ENCODE measurements at places on chromosomes 13 and 19.
A peak's percentile ranks its signal among the peaks of the same experiment; 100 is the strongest.

- no peak for DNase-seq
Observed at GRCh38 chr13:105363261-105364190, 1171.9 kb downstream of the EFNB2 start.

DNA sequence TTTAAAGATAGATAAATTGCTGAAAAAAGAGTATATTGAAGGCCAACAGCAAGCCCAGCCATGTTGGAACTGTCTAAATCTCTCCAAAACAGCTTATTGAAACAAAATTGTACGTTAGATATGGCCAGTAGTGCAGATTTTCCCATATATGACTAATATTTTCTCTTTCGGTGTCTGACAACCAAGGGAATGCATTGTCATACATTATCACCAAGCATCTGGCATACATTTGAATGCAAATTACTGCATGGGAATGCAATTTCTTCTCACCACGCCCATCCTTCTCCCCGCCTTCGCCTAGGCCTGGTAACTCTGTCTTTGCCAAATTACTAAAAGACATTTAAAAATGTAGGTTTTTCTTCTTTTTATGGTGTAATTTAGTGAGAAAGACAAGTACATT, 32.5 kb upstream of the IRS2 start:
- DNase-seq: no peak

DNA sequence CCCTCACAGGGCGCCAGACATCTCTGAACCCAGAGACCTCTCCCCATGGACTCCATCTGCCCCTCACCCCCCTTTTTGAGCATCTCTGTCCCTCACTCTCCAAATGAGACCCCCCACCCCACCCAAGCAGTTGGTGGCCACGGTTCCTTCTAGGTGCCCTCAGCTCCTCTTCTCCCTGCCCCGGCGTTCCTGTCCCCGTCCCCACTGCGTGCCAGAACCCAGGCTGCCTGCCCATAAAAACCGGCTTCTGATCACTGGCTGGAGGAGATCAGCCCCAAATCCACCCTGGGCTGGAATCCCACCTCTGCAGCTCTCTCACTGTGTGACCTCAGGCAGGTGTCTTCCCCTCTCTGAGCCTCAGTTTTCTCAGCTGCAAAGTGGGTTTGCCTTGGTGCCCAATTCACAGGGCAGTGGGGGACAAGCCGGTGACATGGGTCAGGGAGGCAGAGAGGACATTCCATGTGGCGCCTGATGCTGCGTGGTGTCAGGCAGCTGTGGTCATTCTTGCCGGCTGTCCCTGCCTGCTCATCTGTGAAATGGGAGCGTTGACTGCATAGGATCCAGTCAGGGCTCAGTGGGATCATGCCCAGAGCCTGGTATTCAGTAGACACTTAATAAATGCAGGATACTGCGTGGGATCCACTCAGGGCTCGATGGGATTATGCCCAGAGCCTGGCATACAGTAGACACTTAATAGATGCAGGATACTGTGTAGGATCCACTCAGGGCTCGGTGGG, 25.5 kb downstream of the SMIM24 start:
- no peak for DNase-seq

DNA sequence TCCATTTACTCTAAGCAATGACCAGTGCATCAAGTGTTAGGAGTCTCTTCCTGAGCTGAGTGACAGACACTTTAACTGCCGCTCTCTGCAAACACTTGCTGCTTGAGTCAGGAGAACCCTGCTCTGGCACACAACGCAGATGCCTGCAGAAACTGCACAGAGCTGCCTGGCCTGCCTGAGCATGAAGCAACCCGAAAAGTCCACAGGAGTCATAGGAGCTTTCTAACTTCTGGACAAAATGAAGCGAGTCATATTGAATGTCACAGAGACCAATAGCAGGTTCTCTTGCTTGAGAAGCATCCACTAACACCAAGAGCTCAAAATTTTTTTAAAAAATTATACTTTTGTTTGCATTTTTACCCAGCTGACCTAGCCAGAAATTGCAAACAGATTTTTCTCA, 232.4 kb downstream of the LHFPL6 start:
- no peak for DNase-seq

DNA sequence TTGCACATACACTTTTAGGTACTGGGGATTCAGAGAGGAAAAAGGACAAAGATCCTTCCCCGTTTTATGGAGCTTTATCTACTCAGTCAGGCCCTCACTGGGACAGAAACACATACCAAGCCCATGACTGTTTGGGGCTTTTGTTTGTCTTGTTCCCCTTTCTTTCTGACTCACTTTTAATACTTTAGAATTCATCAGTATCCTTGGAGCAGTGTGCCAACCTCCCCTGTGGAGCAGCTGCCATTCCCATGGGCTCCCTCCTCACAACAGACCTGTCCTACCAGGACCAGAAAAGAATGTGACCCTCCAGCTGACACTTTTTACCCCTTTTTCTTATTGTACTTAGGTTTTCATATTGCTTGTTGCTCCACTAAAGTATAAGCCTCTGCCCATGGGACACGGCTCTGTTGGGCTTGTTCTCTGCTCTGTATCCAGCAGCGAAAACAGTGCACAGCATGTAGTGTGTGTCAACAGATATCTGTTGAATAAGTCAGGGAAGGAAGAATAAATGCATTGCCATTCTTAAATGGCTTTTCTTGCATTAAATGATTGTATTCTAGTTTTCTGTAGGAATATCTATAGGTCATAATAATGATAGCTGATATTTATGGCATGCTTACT, 431.1 kb downstream of the EFNB2 start:
- no peak for DNase-seq

DNA sequence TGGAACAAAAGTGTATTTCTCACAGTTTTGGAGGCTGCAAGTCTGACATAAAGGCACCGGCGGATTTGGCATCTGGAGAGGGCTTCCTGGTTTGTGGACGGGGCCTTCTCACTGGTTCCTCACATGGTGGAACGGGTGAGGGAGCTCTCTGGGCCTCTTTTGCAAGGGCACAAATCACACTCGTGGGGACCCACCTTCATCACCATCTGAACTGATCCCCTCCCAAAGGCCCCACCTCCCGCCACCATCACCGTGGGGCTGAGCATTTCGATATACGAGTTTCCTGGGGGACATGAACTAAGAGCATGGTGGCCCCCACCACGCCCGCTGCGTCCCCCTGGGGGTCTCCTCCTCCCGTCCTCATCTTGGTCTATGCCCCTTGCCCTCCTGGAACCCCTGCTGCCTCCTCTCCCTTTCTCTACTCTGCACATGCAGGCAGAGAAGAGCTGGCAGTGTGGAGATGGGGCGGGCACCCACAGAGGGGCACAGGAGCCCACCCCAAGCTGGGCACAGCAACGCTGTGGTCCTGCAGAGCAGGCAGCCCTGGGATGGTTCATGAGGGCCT, 20.8 kb upstream of the SPACA7 start:
- DNase-seq: no peak

GRCh38 chr19:7783991-7784423, 21.0 kb downstream of the CLEC4M start:
- no peak for DNase-seq

DNA sequence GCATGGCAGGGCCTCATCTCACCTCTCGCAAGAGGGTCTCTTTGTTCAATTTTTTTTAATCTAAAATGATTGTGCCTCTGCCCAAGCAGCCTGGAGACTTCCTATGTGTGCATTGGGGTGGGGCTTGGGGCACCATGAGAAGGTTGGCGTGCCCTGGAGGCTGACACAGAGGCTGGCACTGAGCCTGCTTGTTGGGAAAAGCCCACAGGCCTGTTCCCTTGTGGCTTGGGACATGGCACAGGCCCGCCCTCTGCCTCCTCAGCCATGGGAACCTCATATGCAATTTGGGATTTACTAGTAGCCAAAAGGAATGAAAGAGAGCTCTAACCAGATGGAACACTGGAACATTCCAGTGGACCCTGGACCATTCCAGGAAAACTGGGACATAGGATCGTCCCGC, 8.0 kb downstream of the FXYD3 start:
- DNase-seq: no peak

DNA sequence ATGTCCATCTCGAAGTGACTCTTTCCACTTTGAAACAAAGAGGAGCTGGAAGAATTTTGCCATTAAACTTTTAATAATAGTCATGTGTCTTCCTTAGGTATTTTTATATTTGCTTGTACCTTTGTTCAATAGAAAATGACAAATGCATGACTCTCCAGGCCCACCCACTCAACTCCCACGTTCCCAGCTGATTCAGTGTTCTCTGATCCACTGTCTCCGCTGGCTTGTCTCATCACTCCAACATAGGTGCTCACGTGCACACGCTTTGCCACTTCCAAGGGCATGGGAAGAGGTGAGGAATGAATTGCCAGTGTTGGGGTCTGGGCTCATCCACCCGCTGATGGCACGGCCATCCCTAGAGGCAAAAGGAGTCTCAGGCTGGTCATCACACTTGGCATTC, 24.5 kb downstream of the RASL11A start:
- DNase-seq: no peak

GRCh38 chr19:45882652-45883585, 3.0 kb downstream of the IRF2BP1 start:
- peak; percentile 70 for DNase-seq

- DNase-seq: no peak
Observed at GRCh38 chr19:43438291-43439031, 23.8 kb downstream of the TEX101 start.

GRCh38 chr13:39306639-39307589, 268.7 kb downstream of the NHLRC3 start:
- DNase-seq: no peak

DNA sequence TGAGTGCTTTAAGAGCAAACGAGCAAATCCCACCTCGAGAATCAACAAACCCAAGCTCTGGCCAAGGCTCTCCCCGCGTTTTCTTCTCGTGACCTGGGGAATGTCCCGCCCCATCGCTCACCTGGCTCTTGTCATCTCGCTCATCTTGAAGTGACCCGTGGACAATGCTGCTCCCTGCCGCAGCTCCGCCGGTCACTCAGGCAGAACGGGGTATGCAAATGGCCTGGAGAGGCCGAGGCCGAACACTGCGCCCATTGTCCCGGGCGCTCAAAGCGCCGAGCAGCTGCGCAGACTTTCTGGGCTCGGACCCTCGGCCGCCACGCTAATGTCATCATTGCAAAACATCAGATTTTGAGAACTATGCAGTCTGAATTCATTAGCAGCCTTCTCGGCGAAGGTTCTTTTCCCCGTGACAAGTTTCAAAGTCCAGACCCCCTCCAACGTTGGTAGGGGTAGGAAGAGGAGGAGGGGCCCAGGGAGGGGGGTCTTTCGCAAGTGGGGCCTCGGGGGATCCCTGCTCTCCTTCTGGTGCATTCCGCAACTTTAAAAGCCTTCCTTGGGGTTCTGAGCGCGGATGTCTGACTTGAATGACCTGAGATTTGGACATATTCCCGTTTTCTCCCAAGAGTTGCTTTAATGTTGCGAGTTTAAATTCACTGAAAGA, 39.7 kb downstream of the SOX1 start:
- DNase-seq: no peak

GRCh38 chr13:50244713-50245574, 229.7 kb downstream of the KCNRG start:
- DNase-seq: peak; percentile 12

DNA sequence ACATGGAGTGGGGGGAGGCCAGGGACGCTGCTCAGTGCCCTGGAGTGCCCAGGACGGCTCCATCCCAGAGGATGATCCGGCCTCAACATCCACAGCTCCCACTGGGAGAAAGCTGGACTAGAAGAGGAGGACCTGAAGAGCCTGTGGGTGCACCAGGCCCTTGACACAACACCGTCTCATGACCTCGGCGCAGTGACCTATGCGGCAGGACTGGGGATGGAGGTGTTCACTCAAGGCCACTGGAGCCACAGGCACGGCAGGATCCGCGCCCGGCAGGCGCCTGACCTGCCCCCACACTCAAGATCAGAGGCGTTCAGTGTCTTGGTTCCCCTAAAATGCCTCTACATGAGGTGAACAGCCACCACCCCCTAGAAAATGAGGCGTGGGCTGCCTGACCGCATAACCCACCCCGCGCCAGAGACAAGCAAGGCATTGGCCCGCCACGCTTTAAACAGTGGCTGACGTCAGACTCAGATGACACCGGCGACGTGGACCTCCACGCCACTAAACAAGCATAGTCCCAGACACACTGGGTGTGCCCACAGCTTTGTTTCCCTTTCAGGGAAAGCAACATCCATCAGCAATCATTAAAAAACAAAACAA, 8.0 kb downstream of the SGTA start:
- DNase-seq: no peak

DNA sequence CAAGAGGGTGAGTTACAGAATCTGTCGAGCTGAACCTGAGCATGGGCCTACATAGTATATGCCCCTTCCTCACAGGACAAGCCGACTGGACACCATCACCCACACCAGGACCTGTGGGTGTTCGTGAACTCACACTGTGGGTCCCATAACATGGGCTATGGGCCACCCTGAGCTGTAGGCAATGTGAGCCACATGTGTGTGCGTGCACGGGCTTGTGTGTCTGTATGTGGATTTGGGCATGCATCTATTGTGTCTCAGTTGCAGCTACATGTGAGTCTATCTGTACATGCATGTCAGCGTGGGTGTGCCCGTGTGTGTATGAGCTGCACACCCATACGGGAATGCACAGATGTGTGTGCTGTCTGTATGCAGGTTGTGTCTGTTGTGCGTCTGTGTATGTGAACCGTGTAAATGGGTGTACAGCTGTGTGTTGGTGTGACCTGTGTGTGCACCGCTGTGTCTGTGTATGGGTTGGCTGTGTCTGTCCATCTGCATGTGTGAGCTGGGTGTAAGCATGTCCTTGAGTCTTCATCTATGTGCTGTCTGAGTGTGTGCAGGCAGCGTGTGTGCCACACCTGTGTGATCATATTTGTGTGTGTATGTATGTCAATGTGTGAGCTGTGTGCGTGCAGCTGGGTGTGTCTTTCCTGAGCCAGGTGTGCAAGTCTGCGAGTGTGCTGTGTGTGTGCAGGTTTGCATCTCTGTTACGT, 1.7 kb downstream of the NOTCH3 start:
- DNase-seq: no peak

DNA sequence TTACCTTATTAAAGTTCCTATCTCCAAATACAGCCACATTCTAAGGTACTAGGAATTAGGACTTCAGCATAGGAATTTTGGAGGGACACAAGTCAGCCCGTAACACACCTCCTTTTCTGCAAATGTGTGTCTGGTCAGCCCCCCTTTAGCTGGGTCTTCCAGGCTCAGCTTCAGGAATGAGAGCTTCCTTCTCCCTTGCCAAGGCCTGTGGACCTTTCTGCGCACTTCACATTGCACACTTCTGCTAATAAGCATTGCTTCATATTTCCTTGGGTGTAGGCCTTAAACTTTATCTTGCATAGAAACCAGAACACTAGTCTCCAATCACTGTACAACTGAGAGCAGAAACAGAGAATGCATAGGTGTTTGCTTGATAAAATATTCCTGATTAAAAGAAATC, 4.5 kb upstream of the STK24 start:
- DNase-seq: no peak

- DNase-seq: no peak
Observed at GRCh38 chr19:41350735-41351338, 2.9 kb downstream of the TGFB1 start.

DNA sequence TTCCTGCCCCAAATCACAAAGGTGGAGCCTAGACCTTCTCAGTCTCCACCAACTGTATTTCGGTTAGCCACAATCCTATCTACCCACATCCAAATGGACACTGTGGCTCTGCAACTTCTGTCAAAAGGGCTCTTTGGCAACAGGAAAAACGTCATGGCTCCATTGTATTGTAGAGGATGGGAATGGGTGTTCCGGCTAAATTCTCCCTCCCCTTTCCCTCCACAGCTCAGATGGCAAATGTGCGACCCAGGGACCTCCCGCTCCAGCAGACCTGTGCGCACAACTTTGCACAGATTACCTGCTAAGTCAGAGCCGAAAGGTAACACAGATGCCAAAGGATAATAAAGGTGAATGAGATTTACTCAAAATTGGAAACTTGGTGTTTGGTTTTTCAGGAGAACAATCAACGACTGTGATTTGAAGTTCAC, 968 bp upstream of the KL start:
- no peak for DNase-seq

All from activated CD4-positive, CD25-positive, alpha-beta regulatory T cell (primary cell).